Activated CD8-positive, alpha-beta T cell treated with anti-CD3 and anti-CD28 coated beads for 36 hours (primary cell): ENCODE measurements at places on chromosomes 2 and 18.

DNA sequence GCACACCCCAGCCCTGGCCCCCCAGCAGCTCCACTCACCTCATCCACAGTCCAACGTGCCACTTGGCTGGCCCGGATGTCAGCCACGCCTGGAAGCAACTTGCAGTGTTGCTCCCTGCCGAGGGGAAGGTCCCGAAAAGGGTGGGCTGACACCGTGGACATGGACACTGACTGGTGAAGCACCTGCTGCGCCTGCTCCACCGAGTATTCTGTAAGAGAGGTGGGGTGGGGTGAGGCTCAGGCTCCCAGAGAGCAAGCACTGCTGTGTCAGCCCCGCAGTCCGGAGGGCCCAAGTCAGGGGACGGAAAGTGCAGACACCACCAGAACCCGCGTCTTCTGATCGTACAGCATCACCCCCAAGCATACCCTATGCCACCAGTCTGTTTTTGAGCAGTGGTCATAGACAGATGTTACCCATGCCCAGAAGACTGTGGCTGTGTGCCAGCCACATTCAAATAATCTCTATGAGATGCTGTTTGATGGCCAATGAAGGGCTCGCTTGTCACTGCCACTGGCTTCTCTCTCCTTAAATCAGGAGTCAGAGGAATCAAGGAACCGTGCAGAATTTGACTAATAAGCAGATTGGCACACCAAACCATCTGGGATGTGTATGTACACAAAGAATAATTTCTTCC lies 74.2 kb upstream of the TMEM200C start:
- DNase-seq, result no peak

GRCh38 chr2:174337337-174338146 lies 2.8 kb downstream of the SP9 start:
- peak; percentile 53 for DNase-seq

GRCh38 chr18:14776801-14777200 lies 28.8 kb downstream of the ANKRD30B start:
- DNase-seq, result no peak

DNA sequence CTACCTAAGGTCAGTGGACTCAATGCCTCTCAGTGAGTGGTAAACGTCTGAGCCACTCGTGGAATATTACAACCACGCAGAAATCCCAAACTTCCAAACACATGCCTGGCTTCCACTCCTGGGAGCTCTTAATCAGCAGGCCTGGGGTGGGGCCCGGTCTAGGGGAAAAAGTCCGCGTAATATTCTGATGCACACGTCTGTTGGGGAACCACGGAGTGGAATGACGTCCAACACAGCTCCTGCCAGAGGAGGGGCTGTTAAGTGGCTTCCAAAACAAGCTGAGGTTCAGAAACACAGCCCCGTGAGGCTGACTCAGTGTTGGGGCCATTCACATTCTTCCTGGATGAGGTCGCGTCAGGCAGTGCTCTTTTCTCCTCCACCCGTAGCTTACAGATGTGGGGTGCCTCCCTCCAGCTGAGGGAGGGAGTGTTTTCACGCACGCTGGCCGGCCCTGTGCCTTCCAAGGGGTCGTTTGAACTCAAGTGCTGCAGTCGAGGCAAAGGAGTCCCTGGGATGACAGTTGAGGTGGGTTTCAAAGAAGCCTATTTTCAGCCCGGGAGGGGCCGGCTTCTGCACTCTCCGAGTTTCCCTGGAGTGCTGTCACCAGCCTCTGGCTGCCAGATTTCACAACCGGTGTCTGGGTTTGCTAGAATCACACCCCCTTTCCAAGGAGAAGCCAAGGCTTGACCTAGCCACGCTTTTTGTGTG lies 73.1 kb downstream of the ACKR3 start:
- no peak for DNase-seq
